ENCODE measurements at places on chromosomes 13 and 19.

GRCh38 chr19:52602941-52603340, 32.9 kb downstream of the ZNF701 start:
- no peak for DNase-seq

GRCh38 chr19:10510301-10510802, 6.9 kb downstream of the S1PR5 start:
- peak; percentile 68 for DNase-seq

DNA sequence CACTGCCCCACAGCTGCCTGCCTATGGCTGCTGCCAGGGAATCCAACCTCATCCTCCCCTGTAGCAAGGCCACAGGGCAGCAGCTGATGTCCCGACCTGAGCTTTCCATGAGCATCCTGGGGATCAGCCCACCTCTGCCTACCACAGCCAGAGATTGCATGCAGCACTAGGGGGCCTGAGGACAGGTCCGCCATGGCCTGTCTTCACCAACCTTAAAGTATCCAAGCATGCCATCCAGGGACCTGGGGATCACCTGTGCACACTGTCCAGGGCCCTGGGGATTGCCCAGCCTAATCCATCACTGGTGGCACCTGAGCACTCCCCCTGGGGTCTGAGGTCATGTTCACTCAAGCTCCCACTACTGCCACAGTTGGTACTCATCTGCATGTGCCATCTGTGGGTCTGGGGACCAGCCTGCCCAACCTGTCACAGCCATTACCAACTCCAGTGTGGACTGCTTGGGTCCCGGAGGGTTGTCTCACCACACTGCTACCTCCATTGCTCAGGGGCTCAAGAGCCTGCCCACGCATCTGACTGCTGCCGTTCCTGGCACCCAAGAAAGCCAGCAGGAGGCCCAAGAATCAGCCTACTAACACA, 53.0 kb downstream of the KCTD15 start:
- DNase-seq: no peak

- DNase-seq: no peak
Observed at GRCh38 chr19:57212109-57212508, 18.7 kb upstream of the AURKC start.

GRCh38 chr13:75760131-75761021, 124.2 kb downstream of the LMO7 start:
- peak; percentile 54 for DNase-seq

DNA sequence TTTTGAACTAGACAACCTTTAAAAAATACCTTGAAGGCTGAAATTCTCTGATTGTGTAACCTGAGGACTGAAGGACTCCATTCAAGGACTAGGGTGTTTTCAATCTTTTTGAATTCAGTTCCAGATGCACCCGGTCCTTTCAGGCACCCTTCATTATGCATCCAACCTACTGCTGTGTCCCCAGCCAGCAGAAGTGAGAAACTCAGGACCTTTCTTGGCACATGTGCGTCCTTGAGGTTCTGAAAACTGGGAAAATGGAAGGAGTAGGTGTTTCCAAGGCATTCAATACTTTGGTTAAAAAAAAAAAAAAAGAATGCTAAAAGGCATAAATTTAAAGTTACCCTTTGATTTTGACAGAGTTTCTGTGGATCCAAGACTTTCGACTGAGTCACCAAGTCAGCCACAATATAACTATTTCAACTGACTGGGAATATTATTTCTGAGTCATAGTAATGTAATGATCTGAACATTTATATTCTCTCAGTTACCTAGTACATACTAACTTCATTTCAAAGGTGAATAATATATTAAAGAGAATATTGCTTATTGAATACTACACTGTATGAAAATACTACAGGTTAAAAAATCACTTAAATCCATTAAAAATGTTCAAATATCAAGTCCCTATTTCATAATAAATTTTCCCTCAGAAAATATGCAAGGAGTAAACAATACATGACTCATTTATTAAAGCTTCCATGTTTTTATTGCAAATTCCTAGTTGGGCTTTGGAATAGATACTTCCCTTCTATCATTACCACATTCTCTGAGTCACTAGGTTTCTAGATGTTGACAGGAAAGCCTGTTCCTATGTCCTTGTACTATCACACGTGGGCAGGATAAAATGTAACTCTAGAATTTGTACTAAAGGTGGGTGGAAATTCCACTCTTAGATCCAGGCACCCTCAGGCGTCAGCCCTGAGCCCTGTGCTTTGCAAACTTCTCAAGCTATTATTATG, 2.4 kb upstream of the ITGBL1 start:
- DNase-seq: no peak
